ENCODE measurements at places on chromosomes 2 and 18.

DNA sequence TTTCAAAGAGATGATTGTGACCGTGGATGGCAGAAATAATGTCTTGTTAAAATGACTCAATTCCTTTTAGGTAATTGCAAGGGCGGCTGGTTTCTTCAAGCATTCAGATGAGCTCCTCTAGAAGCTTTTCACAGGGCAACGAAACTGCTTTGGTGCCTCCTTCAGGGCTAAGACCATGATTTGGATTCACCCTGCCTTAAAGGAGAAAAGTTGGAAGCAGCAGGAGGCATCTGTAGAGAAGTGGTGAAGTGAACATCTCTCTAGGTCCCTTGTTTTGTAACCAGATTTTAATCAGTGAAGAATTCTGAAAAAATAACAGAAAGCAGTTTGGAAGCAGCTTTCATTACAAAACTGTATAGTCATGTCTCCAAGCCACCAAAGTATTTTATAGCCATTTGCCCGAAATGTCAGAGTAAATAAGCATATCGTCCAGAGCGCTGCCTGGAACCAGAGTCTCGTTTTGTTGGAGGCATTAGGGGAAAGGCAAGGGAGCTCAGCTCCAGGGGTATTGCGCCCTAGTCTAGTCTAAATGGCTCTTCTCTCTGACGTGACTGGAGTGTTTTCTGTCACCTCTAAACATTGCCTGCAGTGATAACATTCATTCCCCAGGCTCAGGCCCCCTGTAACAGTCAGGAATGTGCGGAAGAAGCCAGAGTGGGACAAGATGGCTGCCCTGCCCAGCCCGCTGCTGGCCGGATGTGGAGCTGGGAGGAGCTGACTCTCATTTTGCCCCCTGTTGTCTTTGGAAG lies 57.8 kb upstream of the ITGB6 start:
- DNase-seq, result no peak

DNA sequence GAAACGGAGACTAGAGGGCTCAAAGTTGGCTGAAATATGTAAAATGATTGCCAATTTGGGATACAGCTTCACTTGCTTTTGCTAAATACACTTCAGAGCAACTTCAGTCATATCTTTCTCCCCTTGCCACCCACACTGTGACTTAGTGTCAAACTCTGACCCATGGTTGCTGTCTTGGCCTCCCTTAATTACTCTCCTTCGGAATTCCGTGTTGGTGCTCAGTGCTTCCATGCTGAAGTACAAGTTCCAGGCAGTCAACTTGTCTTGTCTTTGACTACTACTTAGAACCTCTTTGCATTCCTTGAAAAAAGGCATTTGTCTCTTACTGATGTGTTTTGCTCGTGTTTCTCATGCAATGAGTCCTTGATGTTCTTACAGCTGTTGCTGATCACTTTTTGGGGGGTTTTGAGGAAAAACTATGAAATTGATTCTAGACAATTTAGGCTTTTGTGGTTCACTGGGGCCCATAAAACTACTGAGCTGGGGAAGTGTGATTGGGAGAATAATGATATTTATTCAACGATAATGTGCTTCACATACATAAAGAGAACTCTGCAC lies 146.0 kb downstream of the UBE2E3 start:
- no peak for DNase-seq

GRCh38 chr2:231191896-231192872 lies 6.2 kb upstream of the ARMC9 start:
- DNase-seq, result no peak

DNA sequence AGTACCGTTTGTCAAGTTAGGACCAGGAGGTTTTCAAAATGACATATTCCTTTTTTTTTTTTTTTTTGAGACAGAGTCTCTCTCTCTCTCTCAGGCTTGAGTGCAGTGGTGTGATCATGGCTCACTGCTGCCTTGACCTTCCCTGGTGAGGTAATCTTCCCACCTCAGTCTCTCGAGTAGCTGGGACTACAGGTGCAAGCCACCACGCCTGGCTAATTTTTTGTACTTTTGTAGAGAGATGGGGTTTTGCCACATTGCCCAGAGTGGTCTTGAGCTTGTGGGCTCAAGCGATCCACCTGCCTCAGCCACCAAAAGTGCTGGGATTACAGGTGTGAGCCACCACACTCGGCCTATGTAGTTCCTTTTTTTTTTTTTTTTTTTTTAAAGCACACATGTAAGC lies 127.9 kb upstream of the SEC11C start:
- DNase-seq, result no peak

DNA sequence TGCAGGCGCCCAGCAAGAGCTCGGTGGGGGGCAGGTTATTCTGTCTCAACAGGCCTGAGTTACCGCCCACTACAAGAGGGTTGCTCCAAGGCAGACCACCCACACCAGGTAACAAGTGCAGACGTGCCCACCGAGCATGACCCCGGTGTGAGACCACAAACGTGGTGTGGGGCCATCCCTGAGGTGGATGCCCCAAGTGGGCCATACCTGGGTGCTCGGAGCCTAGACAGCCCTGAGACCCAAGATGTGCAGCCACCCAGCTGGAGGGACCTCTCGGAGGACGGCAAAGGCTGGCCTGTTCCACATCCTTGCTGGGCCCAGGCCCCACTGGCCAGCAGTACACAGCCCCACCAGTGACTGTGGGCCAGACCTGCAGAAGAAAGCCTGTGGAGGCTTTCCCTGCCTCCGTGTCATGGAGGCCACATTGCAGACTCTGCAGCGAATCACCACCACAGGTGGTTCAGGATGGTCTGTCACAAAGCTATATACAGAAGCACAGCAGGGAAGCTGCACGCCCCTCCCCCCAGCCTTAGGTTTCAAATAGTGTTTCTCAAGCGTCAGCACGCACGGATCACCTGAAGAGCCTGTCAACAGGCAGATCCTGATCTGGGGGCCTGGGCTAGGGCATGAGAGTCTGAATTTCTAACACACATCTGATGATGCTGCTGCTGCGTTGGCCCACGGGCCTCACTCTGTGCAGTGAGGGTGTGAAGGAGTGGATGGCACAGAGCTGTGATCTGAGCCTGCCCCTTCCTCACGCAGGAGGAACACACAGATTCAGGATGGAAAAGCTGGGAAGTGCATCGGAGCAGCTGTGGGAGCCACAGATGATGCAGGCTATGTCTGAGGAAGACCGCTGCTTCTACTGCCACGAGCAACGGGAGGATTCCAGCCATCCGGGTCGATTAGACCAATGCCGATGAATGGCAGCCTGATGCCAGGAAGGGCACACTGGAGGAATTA lies 96.8 kb downstream of the UXS1 start:
- no peak for DNase-seq

DNA sequence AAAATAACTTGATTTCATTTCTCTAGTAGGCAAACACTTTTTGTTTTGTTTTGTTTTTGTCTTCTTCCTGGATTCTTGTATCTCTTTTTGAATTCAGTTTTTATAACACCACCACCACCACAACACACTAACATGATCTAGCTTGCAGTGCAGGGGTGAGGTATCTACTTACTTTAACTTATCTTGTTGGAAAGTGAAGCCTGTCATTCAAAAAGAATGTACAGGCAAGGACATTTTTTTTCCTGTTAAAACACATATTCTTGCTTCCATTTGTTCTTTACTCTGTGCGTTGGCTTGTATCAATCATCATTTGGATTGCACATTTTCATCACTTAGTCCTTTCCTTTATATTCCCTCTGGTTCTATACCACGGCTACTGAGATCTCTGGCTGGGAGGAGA lies 824.2 kb downstream of the PLCL1 start:
- DNase-seq, result no peak

- no peak for DNase-seq
Observed at GRCh38 chr2:100246163-100247145, 75.8 kb downstream of the LONRF2 start.

DNA sequence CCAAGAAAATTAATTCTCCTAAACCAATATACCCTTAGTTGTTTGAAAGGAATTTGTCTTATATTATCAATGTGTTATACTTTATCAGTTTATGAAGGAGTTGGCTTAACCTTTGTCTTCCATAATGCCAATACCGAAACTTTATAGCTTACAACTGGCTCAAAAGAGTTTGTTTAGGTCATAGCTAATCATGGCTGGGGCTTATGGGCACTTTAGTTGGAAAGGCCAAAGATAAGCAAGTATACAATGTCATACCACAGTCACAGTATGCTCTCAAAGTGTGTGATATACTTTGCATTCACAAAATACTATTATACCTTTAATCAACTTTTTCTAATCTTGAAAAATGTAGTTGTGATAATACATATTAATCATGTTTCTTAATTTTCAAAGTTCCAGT lies 2.3 kb downstream of the KLHL41 start:
- no peak for DNase-seq

- no peak for DNase-seq
Observed at GRCh38 chr2:231926180-231926741, at the start of gene NPPC. Gene NPPC (minus strand): TSS chr2:231926396. CDS start chr2:231926249, 147 bp downstream.

- no peak for DNase-seq
Observed at GRCh38 chr2:100554798-100555407, 7.9 kb upstream of the PDCL3 start.

DNA sequence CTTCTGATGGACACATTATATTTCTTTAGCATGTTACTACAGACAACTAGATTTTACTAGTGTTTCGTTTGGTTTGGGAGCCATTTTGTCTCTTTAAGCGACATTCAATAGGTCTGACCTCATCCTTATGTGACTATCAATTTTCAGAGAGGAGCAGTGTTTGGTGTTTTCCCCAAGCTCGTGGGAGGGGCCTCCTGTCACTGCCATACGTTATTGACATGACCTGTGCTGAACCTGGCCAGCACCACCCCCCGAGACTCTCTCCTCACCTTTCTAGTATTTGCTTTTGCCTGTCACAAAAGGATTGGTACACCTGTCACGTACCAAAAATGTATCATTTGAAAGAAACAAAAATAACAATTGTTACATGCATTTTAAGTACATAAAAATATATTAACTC lies 69.3 kb downstream of the PSMG2 start:
- no peak for DNase-seq

- DNase-seq, result no peak
Observed at GRCh38 chr2:121064186-121064585, 220.8 kb downstream of the TFCP2L1 start.

GRCh38 chr2:162732946-162733698 lies 105.4 kb downstream of the KCNH7 start:
- no peak for DNase-seq

Measured in stimulated activated CD4-positive, alpha-beta T cell treated with anti-CD3 and anti-CD28 coated beads, Interleukin-1b, Interleukin-23, amount 100 ng/mL, for 1 hour (primary cell).